ACHN (cell line): ENCODE measurements at places on chromosomes 7 and 10.

DNA sequence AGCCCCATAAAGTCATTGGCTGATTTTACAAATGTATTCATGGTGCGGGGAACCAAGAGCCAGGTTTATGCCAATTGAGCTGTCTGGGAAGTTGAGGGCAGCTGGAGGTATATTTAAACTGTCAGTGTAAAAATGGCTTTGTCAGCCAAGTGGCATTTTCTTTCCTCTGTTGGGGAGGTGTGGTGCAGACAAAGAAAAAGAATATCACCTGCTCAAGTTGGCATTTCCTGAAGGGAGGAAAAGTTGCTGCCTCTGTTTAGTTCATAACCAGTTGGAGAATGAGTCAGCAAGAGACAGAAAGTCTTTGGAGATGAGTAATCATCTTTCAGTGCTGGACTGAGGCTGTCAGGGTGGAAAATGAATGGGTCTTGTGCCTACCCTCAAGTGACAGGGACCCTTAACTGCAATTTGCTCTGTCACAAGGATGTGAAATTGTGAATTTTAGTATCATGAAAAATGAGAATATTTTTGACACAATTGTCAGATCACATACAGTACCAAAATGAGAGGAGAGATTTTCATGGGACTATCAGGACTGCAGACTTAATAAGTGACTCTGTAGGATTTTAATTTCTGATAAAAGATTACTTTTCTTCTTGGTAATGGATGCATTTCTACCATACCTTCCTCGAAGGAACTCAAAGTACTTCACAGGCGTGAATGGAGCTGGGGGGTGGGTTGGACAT is 137.3 kb downstream of the ANLN start:
- DNase-seq = peak; percentile 89

- no peak for DNase-seq
Observed at GRCh38 chr10:27621461-27621860, 117.4 kb downstream of the RAB18 start.

- peak; percentile 4 for DNase-seq
Observed at GRCh38 chr10:2980791-2981360, 86.5 kb upstream of the PFKP start.

GRCh38 chr10:104824380-104825006 is 183.4 kb downstream of the SORCS3 start:
- peak; percentile 73 for DNase-seq

- peak; percentile 53 for DNase-seq
Observed at GRCh38 chr10:132387764-132388210, 9.2 kb upstream of the PWWP2B start.

DNA sequence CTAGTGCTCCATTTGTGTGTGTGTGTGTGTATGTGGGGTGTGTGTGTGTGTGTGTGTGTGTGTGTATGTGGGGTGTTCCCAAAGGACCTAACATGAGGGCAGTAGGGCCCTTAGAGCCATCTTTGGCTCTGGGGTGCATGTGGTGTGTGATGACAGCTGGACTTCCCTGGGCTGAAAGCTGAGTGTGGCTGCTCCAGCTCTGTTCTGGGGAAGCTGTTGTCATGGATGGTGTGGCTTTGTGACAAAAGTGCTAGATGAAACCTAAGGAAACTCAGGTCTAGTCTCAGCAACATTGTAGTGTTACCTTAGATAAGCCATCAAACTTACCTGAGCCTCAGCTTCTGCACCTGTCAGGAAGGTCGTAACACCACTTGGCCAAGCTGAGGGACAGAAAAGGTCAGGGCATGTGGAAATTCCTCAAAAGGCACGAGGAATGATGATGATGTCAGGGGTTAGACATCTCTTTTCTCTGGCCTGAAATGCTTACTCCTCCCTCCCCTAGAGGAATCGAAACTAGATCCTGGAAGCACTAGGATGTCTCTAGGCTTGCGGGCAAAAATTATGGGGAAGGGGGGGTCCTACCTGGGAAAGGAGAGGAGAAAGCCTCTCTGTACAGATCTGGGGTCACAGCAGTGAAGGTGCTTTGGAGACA is 115.4 kb downstream of the RPS24 start:
- DNase-seq = peak; percentile 15

GRCh38 chr10:63156236-63156635 is 23.1 kb downstream of the NRBF2 start:
- DNase-seq = no peak

- DNase-seq = no peak
Observed at GRCh38 chr10:14659626-14660196, 115.0 kb downstream of the FAM107B start.

DNA sequence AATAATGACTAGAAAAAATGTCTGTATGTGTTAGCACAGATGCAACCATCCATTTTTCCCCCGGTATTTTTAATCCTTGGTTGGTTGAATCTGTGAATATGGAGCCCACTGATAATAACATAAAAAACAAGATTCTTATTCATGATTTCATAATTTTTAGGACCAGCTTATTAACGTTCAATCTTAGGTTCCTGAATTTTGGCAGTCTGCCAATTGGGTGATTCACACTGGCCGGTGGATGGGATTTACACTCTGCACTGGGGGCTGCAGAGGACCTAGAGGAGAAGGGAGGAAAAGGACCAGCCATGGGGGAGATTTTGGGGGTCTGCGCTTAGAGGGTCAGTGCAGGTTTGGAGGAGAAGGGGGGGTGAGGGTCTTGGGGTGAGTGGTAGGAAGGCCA is 327.9 kb downstream of the ACTR3B start:
- DNase-seq = no peak

DNA sequence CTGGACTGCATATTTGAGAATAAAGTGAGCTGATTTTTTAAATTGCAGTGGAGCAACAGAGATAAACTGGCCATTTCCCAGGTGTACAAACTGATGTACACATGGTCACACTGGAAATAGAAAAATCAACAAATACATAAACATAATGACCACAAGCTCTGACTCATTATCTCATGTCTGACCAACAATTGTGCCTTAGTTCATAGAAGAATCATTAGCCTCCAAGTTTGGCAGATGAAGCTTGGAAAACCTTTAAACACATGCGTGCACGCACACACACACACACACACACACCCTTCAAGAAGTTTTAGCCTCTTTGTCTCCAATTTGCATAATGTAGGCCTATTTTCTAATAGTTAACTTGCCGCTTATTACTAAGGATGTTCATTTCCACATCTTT is 308.9 kb upstream of the POM121L12 start:
- DNase-seq = no peak

DNA sequence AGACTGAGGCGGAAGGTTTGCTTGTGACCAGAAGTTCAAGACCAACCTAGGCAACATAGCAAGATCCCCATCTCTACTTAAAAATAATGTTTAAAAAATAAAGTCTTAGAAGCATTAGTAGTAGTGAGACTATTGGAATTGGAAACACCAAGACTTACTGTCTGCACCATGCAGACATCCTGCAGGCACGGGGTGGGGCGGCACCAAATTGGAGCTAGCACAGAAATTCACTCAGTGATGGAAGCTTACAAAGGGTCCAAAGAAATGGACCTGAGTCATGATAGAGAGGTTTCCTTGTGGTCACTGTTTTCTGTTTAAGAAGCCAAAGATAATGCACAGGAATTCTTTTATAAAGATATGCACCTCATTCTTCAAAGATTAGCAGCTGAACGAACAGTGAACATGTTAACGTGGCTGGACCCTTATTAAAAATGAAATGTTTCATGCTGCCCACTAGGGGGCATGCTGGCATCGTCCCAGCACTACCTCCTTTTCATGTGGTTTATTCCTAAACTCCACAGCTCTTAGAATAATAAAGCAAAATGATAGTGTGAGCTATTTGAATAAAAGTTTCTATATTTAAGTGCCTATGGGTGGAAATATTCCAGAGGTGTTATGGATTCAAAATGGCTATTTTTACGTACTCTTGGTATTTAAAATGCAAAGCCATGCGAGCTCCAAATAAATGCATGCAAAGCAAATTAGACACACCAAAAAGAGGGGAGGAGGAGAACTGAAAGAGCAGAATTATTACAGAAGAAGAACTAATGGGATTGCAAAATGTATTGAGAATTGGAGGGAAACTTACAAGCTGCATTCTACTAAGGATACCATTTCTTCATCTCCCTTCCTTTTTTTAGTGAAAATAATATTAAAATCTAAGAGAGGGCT is 28.6 kb downstream of the PDSS1 start:
- DNase-seq = peak; percentile 49
